GM23338 (cell line): ENCODE measurements at places on chromosomes 6 and 20. TPM values are rescaled to one million over a fixed set of nuclear protein-coding genes. Genes with fewer than 3 reads are reported as not detected.
A peak's percentile ranks its signal among the peaks of the same experiment; 100 is the strongest.

- H3K4me3 ChIP-seq, result no peak overlapping the region
- peaks cover 11% of the 10 kb centered on the region for H3K4me1 ChIP-seq
- 0 out of 2 replicates have a peak overlapping the region, but pooled peaks have one; percentile 32 for H3K27ac ChIP-seq
- no peaks in the 10 kb centered on the region for H3K27me3 ChIP-seq
- DNase-seq, result no peak
- peaks cover 8% of the 10 kb centered on the region; the same call in 1 of the 2 replicates for H3K36me3 ChIP-seq
Measured at GRCh38 chr20:63196768-63197470, 19.0 kb downstream of the YTHDF1 start.

Gene RBM12
- 81.3 and 82.2 TPM in 2 replicates for total RNA-seq

- H3K4me1 ChIP-seq, result no peaks in the 10 kb centered on the region
- no peaks in the 10 kb centered on the region for H3K27me3 ChIP-seq
- no peak overlapping the region for H3K4me3 ChIP-seq
Measured at GRCh38 chr6:83309344-83309743, 116.2 kb downstream of the RWDD2A start.

Gene MAP1LC3A
- 9.5 and 15.9 TPM in 2 replicates for total RNA-seq

- no peaks in the 10 kb centered on the region for H3K27me3 ChIP-seq
- H3K36me3 ChIP-seq, result peaks cover 3% of the 10 kb centered on the region; the same call in 1 of the 2 replicates
- H3K4me1 ChIP-seq, result no peaks in the 10 kb centered on the region
- DNase-seq, result no peak
- H3K4me3 ChIP-seq, result no peak overlapping the region
Measured at GRCh38 chr20:60372275-60372674, 414.1 kb downstream of the CDH26 start.

Gene PKIG
- 23.9 and 33.2 TPM in 2 replicates for total RNA-seq
